T-helper 1 cell treated with Interleukin-12 subunit alpha and Interleukin-12 subunit beta and Interleukin-4 antibody, amounts not matched to agents 30 ng/mL and 1 ng/mL, for 36 hours (primary cell): ENCODE measurements at places on chromosomes 2 and 18. TPM values are rescaled to one million over a fixed set of nuclear protein-coding genes. Genes with fewer than 3 reads are reported as not detected.

The CERS6 gene
- total RNA-seq = 22.4 and 23.9 TPM in 2 replicates

The ELAC1 gene
- 6.1 and 7.1 TPM in 2 replicates for total RNA-seq

The DAW1 gene
- not detected in 2 replicates for total RNA-seq

The ONECUT2 gene
- 0.02 and 0.20 TPM in 2 replicates for total RNA-seq

The EVA1A gene
- not detected in 2 replicates for total RNA-seq

The MXD1 gene
- total RNA-seq = 30.2 and 32.0 TPM in 2 replicates

The TMEFF2 gene
- not detected in 2 replicates for total RNA-seq

The DPP4 gene
- 272 and 273 TPM in 2 replicates for total RNA-seq

The DCDC2C gene
- total RNA-seq = not detected in 2 replicates

The IKZF2 gene
- total RNA-seq = 2.6 TPM in 2 replicates

The CDC42EP3 gene
- total RNA-seq = 15.9 and 18.0 TPM in 2 replicates

The CD8A gene
- 2.4 and 2.6 TPM in 2 replicates for total RNA-seq

The SIX3 gene
- not detected in 2 replicates for total RNA-seq

The GALNT3 gene
- 15.4 and 17.5 TPM in 2 replicates for total RNA-seq

The FEV gene
- total RNA-seq = not detected in 2 replicates

The LYG2 gene
- not detected in 2 replicates for total RNA-seq

The KCNJ13 gene
- 0.12 TPM in 1 of 2 replicates, not detected in the other for total RNA-seq

The C1QL2 gene
- total RNA-seq = not detected in 2 replicates

The TSHZ1 gene
- total RNA-seq = 14.9 and 15.5 TPM in 2 replicates

The LINC00305 gene
- not detected in 2 replicates for total RNA-seq

The SP140 gene
- total RNA-seq = 108 and 111 TPM in 2 replicates

The FOXI3 gene
- not detected in 2 replicates for total RNA-seq

The DNAJC5G gene
- total RNA-seq = not detected in 2 replicates

The ICOS gene
- 63.1 and 64.1 TPM in 2 replicates for total RNA-seq

The SUMO1 gene
- total RNA-seq = 105 and 112 TPM in 2 replicates

The ZFAND2B gene
- 44.2 and 56.1 TPM in 2 replicates for total RNA-seq

The TXNDC9 gene
- total RNA-seq = 33.2 and 37.7 TPM in 2 replicates

The TDRD15 gene
- total RNA-seq = not detected in 2 replicates

The OXER1 gene
- 0.20 and 0.49 TPM in 2 replicates for total RNA-seq

The C2orf78 gene
- total RNA-seq = not detected in 2 replicates

The ANKRD62 gene
- total RNA-seq = not detected in 2 replicates

The OTX1 gene
- total RNA-seq = not detected in 2 replicates
